ENCODE measurements at places on chromosomes 12 and 14.

GRCh38 chr12:75488553-75488952 lies 8.0 kb downstream of the GLIPR1 start:
- DNase-seq: no peak

DNA sequence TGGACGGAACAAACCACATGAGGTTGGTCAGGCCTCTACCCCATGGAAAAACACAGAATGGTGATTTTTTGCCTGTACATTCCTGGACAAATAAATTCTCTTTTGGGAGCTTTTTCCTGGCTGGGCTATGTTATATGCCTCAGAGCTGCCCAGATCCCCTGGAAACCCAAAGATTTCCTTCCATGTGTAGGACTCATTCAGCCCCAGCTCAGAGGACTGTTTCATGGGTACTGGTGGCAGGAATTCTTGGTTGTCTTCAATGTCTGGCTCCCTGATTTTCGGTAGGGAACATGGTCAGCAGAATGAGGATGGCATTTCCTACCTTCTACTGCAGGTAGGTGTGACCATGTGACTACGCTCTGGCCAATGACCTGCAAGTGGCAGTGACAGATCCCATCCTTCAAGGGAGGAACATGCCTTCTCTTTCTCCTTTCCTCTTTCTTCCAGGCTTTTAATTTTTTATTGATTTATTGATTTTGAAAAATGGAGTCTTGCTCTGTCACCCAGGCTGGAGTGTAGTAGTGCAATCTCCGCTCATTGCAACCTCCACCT lies 15.4 kb upstream of the P2RX7 start:
- DNase-seq: no peak

GRCh38 chr14:32007755-32008362 lies 69.2 kb upstream of the ARHGAP5 start:
- DNase-seq: no peak

DNA sequence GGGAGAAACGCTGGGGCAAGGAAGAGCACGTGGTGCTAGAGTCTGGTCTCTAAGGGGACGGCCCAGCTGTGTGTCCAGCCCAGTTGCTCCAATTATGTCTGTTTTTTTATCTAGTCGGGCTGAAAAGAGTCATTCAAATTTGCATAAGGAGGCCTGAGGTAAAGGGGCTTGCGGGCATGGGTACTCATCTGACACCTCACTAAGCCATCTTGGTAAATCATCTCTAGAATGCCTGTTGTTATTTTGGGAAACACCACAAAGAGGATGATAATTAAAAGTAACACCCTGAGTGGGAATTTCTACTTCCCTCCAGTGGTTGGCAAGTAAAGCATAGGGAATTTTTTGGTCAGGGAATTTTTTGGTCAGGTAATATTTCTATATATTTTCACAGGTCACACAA lies 196.1 kb upstream of the ALG10B start:
- no peak for DNase-seq

GRCh38 chr12:4143896-4144295 lies 129.7 kb upstream of the CCND2 start:
- peak; percentile 29 for DNase-seq

DNA sequence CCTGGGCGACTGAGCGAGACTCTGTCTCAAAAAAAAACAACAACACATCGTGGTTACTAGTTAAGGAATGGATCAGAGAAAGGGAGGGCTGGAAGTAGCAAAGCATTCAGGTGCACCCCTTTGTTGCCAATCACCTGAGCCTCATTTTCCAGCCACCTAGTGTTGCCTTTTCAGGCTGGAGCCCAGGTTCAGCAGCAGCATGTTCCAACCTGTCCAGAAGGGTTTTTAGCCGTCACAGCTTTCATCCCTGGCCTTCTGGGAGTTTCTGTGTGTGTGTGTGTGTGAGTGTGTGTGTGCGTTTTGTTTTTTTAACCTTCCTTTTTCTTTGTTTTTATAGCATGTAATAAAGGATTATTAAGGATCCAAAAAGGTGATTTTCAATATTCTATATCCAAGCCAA lies 121.1 kb upstream of the ATF1 start:
- no peak for DNase-seq

DNA sequence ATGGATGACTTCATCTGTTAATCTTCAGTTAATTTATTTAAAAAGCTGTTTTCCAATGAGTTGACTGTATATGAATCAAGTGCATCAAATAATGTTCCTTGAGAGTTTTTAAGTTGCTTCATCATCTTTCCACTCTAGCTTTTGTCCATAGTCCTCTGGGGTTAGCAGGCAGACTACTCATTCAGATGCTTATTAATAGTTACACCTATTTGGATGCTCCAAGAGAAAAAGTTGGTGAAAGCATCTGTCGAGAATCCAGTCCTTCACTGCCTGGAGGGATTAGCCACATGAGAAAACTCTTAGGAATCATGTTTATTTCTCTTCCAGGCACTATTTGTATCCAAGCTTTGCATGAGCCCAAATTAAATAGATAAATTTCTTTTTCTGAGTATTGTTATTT lies 70.2 kb downstream of the DACT1 start:
- no peak for DNase-seq

- no peak for DNase-seq
These were observed 149.0 kb downstream of the TGFB3 start for GRCh38 chr14:75832621-75833297.

DNA sequence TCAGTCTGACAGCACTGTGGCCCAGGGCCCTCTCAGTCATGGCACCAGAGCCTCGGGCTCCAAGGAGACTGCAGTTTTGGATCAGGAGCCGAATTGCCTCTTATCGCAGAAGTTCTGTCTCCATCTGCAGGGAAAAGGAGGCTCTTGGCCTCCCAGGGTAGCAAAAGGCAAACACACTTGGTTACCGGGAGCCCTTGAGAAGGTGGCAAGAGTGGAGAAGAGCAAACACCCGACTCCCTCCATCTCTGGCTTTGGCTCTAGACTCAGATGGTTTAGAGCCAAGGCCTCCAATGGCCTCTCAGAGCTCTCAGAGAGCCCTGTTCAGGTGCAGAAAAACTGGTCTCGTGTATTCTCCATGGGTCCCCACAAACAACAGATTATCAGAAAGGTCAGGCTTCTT lies 44.6 kb downstream of the NINJ2 start:
- DNase-seq: no peak

GRCh38 chr12:130029151-130029550 lies 125.3 kb upstream of the TMEM132D start:
- no peak for DNase-seq

- no peak for DNase-seq
These were observed 48.2 kb downstream of the FOXA1 start for GRCh38 chr14:37546621-37547447.

- no peak for DNase-seq
These were observed 977 bp upstream of the TMEM120B start for GRCh38 chr12:121711361-121712189.

GRCh38 chr12:89225401-89225800 lies 126.9 kb downstream of the DUSP6 start:
- peak; percentile 74 for DNase-seq
